ENCODE measurements at places on chromosomes 11 and 22.

GRCh38 chr11:76543006-76543703, 98.3 kb downstream of the EMSY start:
- DNase-seq = no peak

- no peak for DNase-seq
Observed at GRCh38 chr11:33701302-33702230, 940 bp upstream of the C11orf91 start.

DNA sequence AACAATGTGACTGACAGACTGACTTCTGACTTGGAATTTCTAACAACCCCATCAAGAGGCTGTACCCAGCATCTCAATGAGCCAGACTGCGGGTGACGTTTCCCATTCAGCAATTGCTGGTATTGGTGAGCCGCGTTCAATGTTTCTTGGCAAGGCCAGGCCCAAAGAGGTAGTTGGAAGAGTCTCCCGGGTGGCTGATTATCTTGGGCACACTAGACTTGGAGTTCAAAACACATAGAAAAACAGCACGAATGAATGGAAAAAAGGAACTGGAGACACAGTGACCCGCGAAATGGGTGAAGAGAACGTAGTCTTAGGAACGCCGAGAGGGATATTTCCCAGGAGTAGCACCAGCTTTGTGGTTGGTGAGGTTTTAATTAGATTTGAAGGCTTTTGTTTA, 115.7 kb downstream of the RPS6KA4 start:
- DNase-seq = no peak

GRCh38 chr22:45019861-45020655, 10.3 kb upstream of the PHF21B start:
- DNase-seq = no peak

DNA sequence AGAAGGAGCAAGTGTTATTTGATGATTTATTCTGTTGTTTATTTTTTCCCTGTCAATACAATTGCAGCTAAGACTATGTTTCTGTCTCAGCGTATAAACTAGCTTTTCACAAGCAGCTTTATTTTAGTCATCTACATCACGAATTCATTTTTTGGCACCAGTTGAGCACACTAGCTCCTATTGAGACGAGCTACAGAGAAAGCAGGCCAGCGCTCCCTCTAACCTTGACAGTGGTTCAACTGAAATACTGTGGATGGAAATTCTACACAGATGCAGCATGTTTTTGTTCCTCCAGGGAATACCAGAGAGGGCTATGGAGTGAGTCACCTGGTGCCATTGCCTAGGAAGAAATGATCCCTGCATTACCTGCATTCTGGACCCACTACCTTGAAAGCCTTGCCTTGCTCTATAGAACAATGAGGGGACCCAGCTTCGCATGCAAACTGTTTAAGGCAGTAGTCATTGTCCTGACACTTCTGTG, 108.2 kb upstream of the ARHGAP42 start:
- no peak for DNase-seq

GRCh38 chr22:21714059-21714770, 21.4 kb downstream of the YPEL1 start:
- no peak for DNase-seq

GRCh38 chr11:99406345-99406744, 385.6 kb downstream of the CNTN5 start:
- DNase-seq = no peak

- DNase-seq = no peak
Observed at GRCh38 chr22:26234296-26234695, 65.0 kb downstream of the SEZ6L start.

GRCh38 chr11:126464796-126465195, 109.3 kb downstream of the ST3GAL4 start:
- no peak for DNase-seq

GRCh38 chr22:43293259-43293654, 49.9 kb downstream of the SCUBE1 start:
- DNase-seq = no peak

- DNase-seq = no peak
Observed at GRCh38 chr11:113724778-113725177, 18.7 kb upstream of the TMPRSS5 start.

DNA sequence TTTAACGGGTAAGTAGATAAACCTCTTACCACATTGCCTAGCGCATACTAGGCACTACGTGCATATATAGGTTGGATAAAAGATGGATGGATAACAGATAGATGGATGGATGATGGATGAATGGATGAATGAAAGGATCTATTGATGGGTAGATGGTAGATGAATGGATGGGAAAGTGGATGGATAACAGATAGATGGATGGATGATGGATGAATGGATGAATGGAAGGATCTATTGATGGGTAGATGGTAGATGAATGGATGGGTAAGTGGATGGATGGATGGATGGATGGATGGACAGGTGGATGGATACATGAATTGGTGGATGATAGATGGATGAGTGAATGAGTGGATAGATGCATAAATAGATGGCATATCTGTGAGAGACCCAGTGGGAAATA, 555.0 kb downstream of the MN1 start:
- DNase-seq = no peak

GRCh38 chr11:15342163-15342562, 227.4 kb downstream of the INSC start:
- no peak for DNase-seq

DNA sequence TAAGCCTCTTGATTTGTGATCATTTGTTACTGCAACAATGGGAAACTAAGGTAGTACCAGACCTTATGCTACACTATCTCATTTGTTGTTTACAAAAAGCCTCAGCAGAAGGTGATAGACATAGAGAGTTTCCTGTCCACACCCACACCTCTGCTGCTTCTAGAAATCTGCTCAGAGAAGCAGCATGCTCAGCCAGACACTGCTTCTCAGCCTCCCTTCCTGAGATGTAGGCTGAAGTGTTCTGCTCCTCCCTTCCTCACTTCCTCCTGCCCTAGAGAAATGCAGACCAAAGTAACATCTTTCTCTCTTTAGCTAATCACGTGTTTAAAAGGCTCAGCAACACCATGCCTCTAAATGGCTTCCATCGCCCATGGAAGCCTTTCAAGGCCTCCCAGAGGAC, 88.4 kb downstream of the SLC1A2 start:
- no peak for DNase-seq

GRCh38 chr11:36693139-36693843, 95.3 kb upstream of the RAG2 start:
- no peak for DNase-seq

- no peak for DNase-seq
Observed at GRCh38 chr11:82559609-82560008, 174.1 kb downstream of the FAM181B start.

DNA sequence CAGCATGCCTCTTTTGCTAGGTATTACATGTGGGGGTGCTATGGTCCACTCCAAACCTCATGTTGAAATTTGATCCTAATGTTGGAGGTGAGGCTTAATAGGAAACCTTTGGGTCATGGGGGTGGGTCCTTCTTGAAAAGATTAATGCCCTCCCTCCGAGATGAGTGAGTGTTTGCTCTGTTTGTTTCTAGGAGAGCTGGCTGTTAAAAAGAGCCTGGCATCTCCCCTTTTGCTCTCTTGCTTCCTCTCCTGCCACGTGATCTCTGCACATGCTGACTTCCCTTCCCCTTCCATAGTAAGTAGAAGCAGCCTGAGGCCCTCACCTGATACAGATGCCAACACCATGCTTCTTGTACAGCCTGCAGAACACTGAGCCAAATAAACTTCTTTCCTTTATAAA, 104.5 kb downstream of the FAT3 start:
- no peak for DNase-seq

GRCh38 chr22:33073989-33074418, 15.8 kb upstream of the SYN3 start:
- DNase-seq = no peak

GRCh38 chr11:76723142-76723541, 52.6 kb upstream of the LRRC32 start:
- DNase-seq = no peak

GRCh38 chr11:47376107-47376524, 2.2 kb downstream of the SPI1 start:
- DNase-seq = no peak

DNA sequence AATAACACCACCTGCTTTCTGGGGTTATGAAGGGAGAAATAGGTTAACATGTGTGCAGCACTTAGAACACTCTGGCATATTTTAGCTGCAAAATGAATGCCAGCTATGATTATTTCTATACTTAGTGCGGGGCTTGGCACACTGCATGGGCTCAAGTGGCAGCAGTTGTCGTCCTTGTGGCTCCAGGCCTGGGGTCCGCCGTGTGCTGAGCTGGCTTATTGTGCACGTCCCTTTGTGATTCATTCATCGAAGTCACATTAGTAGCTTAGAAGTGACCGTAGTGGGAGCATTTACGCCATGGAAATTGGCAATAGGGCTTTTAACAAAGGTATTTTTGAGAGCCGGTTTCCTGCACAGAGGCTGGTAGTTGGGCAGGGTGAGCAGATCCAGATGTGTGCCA, 4.2 kb downstream of the RASD2 start:
- DNase-seq = no peak

DNA sequence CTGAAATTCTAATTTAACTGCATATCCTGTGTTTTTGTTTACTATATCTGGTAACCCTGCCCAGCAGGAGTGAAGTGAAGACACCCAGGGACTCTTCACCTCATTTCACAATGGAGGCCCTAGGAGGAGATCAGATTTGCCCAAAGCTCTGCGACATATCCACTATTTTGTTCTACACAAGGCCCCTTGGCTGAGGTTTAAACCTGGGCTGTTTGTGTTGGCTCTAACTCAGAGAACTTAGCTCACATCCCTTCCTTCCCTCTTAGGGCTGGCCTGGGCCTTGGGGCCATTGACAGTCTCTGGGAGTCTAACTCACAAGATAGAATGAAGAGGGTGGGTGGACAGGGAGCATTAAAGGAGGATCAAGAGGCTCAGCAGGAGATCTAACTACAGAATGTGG, 8.2 kb upstream of the PLA2G3 start:
- no peak for DNase-seq

DNA sequence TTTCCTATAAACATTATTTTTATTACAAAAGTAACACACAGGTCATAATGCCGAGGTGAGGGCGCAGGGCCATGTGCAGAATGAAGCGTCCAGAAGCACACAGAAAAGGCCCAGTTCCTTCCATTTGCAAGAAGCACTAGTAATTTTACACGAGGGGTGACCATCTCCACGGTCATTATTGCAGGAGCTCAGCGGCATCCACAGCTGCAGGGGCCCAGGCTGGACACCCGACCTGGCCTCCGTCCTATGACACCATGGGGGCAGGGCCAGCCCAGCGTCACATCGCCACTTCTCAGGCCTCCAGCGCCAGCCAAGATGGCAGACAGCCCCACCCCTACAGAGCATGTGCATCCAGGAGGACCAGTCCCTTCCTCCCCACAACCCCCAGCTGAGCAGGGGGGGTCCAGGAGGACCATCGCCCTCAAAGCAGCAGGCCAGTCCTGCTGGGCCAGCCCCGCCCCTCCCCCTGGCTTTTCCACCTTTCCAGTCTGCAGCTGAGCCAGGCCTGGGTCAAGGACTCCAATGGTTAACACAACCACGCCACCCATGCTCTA, 3.5 kb downstream of the IGF2 start:
- no peak for DNase-seq

DNA sequence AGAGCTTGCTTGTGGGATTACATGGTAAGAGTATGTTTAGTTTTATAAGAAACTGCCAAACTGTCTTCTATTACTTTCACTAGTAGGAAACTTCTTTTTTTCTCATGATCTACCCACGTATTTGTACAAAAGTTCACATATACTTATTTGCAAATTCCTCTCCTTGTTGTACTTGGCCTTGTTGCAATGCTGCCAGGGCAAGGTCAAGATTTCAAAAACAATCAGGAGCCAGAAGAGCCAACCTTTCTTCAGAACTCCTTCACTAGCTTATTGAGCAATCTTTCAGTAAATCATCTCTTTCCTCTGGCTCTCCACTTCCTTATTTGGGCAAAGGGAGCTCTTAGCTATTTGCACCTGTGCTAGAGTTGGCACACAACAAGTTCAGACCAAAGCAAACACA, 9.7 kb downstream of the SRSF8 start:
- no peak for DNase-seq

DNA sequence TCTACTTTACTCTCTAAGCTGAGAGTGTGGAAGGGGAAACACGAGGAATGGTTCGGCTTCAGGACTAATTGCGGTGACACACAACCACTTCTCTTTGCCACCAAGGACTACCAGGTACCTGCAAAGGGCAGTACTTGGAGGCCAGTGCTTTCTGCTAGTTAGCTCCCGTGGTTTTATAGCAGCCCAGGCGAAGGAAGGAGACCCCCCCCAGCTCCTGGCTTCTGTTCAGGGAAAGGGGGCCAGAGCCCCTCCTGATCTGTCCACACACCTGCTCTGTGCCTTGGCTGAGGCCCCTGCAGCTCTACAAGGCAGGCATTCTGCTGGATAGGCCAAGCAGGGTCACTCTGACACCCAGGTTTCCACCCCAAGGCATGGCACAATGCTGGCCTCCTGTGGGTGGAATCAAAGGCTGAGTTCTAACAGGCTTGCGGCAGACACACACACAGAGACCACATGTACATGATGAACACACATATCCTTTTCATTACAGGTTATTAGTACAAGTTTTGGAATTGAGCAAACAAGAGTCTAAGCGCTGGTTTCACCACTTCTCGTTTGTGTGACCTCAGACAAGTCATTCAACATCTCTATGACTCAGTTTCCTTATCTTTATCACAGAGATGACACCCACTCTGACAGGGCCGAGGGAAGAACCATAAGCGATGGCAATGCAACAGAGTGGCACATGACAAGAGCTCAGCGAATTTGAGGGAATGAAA, 7.5 kb downstream of the SERPIND1 start:
- DNase-seq = no peak

- DNase-seq = no peak
Observed at GRCh38 chr11:12069066-12069676, 41.2 kb upstream of the MICAL2 start.

- no peak for DNase-seq
Observed at GRCh38 chr11:116202922-116203321, 569.9 kb downstream of the BUD13 start.

GRCh38 chr11:125163431-125164063, 1.0 kb upstream of the PKNOX2 start:
- no peak for DNase-seq

DNA sequence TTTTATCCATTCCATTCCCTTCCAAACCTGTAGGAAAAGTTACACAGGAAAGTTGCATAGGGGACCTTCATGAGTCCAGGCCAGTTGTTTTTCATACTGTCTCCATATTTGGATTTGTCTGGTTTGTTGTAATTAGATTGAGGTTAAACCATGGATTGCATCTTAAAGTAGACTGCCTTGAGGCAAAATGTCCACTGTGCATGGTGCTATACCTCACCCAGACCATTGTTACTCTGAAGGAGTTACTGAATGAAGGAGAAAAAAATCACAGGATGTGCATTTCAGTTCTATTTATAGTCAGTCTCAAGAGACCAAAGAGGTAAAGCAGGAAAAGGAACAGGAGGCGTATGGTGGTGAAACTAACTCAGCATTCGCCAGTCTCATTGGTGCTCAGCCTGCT, 29.6 kb upstream of the L3MBTL2 start:
- no peak for DNase-seq

- DNase-seq = no peak
Observed at GRCh38 chr22:48594757-48595510, 1232.7 kb downstream of the BRD1 start.

DNA sequence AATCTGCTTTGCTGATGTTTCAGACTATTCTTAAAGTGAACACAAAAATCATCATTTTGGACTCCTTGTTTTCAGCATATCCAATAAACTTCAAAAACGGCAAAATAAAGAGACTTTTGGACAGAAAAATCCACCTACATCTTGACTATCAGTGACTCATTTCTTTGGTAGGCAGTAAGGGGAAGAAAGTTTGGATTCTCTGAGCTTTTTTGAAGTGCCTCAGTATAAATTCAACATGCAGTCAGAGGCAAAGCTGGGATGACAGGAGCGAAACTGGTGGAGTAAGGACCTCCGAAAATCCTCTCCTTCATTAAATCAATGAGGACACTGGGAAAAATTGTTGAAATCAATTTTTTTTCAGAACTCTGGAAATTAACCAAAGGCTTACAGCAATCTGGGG, 29.7 kb downstream of the EFCAB6 start:
- DNase-seq = no peak
